HS-5 (cell line): ENCODE measurements at places on chromosomes 16 and 17.

GRCh38 chr17:26818736-26819135 lies 475.2 kb upstream of the WSB1 start:
- no peak for DNase-seq

DNA sequence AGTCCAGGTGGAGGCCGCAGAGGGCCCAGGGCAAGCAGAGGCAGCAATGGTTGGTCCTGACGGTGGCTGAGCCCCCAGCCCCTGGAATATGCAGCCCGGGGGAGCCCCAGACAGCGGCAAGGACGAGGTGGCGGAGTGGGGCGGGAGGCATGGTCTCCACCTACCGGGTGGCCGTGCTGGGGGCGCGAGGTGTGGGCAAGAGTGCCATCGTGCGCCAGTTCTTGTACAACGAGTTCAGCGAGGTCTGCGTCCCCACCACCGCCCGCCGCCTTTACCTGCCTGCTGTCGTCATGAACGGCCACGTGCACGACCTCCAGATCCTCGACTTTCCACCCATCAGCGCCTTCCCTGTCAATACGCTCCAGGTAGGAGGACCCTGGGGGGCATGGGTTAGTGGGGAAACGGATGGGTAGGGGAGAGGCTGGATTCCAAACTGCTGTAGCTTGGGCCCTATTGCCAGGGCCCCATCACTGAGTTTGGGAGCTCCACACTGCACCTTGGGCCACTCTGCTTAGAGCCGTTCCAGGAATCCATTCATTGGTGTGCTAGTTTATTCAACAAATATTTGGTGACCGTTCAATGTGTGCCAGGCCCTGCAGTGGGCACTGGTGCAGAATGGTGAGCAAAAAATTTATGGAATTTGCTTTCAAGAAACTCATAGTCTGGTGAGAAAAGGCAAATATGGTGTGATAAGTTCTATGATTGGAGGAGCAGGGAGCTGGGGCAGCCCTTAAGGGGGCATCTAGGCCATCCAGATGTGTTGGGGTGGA lies 3.8 kb downstream of the RASL10B start:
- no peak for DNase-seq

- DNase-seq: no peak
Measured at GRCh38 chr17:44623070-44623725, 33.1 kb upstream of the MEIOC start.

DNA sequence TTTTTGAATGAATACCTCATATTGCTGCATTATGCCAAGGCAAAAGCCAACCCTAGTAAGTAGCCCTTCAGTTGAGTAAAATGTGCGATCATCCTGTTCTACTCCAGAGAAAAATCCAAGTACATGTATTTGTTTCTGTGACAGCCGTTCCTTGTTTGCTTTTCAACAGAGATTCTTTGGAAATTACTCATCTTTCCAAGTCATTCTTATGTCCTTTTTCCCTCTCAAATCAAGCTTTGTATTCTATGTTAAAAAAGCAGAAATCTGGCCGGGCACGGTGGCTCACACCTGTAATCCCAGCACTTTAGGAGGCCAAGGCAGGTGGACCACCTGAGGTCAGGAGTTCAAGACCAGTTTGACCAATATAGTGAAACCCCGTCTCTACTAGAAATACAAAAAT lies 112.9 kb upstream of the HAS3 start:
- peak; percentile 58 for DNase-seq

DNA sequence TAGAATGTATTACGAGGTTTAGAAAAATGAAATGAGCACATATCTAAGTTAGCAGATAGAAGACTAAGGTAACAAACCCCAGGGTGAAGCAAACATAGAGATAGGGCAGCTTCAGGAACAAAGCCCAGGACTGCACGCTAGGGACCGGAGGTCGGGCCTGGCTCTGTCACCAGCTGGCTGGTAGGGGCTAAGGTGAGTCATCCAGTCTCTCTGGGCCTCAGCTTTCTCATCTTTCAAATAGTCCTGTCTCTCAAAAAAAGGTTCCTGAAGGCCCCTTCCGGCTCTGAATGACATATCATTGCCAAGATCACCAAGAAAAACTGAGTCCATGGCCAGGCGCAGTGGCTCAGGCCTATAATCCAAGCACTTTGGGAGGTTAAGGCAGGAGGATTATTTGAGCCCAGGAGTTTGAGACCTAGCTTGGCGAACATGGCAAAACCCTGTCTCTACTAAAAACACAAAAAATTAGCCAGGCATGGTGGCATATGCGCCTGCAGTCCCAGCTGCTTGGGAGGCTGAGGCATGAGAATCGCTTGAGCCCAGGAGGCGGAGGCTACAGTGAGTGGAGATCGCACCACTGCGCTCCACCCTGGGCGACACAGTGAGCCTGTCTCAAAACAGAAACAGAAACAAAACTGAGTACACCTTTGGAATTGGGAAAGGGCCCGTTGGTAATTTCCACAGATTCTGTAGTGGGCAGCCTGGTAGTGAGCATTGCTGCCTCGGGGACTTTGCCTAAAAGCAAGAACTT lies 26.0 kb downstream of the PKD1L3 start:
- DNase-seq: no peak

GRCh38 chr16:57834936-57835335 lies 32.6 kb upstream of the KIFC3 start:
- peak; percentile 23 for DNase-seq

GRCh38 chr17:652314-652713 lies 62.3 kb downstream of the VPS53 start:
- no peak for DNase-seq
